ENCODE measurements at places on chromosomes 13 and 19.

GRCh38 chr19:6402837-6403608 is 10.1 kb upstream of the GTF2F1 start:
- no peak for DNase-seq

DNA sequence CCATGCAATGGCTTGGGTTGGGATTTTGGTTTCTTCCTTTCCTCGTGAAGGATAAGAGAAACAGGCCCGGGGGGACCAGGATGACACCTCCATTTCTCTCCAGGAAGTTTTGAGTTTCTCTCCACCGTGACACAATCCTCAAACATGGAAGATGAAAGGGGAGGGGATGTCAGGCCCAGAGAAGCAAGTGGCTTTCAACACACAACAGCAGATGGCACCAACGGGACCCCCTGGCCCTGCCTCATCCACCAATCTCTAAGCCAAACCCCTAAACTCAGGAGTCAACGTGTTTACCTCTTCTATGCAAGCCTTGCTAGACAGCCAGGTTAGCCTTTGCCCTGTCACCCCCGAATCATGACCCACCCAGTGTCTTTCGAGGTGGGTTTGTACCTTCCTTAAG is 24.1 kb downstream of the SPC24 start:
- no peak for DNase-seq

- DNase-seq = no peak
These were observed 50.3 kb downstream of the ABCC4 start for GRCh38 chr13:95250961-95251360.

- DNase-seq = no peak
These were observed 546.7 kb downstream of the SLITRK5 start for GRCh38 chr13:88217883-88218282.

DNA sequence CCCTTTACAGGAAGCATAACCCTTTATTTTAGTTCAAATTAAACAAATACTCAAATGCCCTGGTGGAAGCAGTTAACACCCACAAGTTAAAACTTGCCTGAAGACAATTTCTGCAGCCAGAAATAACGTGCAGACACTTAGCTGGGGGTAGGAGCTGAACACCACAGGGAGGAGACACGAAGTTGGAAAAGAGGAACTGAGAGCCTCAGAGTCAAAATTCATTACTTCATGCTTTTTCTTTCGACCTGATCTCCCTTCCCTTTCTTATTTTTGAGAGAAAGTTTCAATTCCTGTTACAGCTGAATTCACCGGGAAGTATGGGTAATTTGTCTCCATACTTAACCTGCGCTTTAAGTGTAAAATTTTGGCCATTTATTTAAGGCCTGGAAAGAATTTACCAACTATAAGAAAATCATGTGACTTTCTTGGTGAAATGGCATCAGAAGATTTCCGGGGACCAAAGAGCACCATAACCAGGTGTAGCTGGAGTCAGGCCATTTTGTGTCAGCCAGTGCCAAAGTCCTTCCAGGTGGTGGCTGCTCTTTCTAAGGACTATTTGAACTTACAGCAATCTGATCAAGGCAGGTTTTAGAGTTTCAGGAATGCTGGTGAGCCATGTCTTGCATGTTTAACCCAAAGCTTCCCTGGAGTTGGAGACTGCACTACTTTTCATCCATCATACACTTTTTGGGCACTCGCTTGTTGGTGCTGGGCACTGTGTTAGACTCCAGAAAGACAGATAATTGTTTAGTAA is 46.5 kb upstream of the RCBTB2 start:
- no peak for DNase-seq

- no peak for DNase-seq
These were observed 575.1 kb downstream of the EFNB2 start for GRCh38 chr13:105960326-105960725.

GRCh38 chr19:47757617-47758442 is 12.5 kb downstream of the NOP53 start:
- no peak for DNase-seq

- DNase-seq = no peak
These were observed 81.1 kb upstream of the SIAH3 start for GRCh38 chr13:45932676-45933075.

- peak; percentile 54 for DNase-seq
These were observed 2.5 kb downstream of the ICAM5 start for GRCh38 chr19:10292206-10292788.

DNA sequence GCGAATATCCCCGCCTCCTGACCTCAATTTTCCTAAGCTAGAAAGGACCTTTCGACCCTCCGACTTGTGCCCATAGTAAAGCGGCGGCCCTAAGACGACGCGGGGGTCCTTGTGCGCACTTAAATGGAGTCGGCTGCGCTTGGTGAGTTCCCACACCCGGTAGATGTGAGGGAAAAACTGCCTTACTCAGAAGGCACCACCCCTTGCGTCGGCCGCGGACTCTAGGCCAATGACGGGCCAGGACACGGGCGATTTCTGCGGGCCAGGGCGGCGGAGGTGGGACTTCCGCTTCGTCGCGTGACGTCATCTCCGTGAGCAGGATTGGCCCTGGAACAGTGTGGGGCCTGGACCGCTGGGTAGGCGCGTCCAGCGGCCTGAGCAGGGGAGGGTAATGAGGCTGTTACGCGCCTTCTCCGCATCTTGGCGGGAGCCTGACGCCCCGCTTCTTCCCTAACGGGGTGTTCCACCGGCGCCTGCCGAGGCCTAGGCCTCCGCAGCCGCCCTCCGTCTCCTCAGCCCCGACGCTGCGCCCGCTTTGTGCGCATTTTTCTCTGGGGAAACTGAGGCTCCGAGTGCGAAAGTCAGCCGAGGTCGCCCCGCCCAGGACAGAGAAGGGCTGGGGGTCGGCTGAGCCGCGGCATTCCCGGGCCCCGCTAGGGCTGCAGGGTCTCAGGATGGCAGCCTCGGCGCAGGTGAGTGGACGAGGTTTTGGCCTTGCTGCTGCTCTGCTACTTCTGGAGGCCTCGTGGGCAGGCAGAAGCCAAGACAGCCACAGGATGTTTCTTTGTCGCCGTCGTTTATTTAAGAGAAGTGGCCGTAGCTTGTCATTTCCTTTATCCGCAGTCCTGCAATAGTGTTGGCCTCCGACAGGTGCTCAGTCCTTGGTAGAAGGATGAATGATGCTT is at the start of gene ZNF543:
ZNF543 (plus strand) TSS at position 293 of the 905 bp plus-strand sequence; CDS start at position 675, 382 bp downstream.
- DNase-seq = peak; percentile 79

DNA sequence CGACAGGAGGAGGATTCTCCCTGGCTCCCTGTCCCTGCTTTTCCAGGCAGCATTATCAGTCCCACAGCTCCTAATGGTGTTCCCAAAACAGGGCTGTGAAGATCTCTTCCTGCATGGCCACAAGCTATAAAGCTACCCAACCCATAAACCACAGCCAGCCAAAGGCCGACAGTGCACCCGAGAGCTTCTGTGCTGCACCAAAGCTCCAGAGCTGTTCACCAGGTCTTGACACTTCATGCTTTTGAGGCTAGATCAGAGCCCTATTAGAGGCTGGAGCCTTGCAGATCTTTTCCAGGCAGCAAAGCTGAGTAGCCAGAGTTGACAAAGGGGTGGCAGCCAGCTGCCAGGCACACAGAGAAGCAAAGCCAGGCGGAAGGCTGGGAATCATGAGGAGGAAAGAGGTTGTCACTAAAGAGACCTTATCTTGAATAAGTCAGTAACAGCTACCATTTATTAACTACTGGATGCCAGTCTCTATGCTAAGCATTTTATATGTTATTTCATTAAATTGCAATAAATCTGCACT is 180.4 kb downstream of the KATNAL1 start:
- no peak for DNase-seq

GRCh38 chr13:36819739-36820090 is 693 bp downstream of the RFXAP start:
- peak; percentile 9 for DNase-seq

GRCh38 chr19:33227242-33227650 is 1.6 kb upstream of the SLC7A10 start:
- DNase-seq = no peak

DNA sequence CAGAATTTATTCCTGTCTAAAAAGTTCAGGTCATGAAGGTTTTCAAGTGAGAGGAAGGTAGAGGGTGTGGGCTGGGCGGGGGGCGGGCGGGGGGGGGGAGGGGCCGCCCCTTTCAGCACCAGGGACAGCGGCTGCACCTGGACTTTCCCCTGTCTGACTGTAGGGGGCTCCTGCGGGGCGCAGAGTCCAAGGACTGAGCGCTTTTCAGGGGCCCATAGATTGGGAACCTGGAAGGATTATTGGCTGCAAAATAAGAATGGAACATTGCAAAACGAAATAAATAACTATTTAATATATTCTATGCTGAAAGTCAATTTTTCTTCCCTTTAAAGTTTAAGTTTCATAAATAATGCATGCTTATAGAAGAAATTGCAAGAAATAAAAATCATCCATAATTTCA is 8.9 kb upstream of the CYP4F3 start:
- peak; percentile 29 for DNase-seq
